GM10248 (cell line): ENCODE measurements at places on chromosomes 16 and 17.

DNA sequence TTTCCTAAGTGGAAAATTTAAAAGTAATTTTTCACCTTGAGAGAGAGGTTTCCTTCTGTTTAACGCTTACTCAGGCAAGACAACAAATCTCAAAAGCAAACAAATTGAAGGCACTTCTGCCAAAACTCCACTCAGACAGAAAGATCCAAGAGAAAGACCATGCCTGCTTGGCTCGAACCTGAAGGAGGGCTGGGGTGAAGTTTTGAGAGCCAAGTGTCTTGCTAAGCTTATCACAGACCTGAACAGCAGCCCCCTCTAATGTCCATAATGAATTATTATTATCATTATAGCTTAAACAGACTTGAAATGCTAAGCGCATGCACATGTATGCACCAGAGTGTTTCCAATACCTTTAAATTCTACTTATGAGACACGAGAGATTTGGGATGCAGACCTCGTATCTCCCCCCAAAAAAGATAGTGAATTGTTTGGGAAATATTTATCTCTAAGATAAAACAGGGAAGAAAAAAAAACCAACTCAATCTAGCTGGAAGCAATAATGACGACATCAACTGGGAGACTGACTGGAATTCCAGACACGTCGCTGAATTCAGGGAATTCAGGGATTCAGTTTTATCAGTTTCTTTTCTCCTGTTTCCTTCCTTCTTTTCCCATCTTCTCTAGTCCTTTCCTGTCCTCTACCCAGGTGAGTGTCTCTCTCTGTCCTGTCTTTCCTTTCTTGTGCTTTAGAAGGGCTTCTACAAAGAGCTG is 473.2 kb downstream of the RBFOX1 start:
- no peak for DNase-seq

GRCh38 chr17:75785016-75785890 is 647 bp downstream of the UNK start:
- DNase-seq = peak; percentile 84

DNA sequence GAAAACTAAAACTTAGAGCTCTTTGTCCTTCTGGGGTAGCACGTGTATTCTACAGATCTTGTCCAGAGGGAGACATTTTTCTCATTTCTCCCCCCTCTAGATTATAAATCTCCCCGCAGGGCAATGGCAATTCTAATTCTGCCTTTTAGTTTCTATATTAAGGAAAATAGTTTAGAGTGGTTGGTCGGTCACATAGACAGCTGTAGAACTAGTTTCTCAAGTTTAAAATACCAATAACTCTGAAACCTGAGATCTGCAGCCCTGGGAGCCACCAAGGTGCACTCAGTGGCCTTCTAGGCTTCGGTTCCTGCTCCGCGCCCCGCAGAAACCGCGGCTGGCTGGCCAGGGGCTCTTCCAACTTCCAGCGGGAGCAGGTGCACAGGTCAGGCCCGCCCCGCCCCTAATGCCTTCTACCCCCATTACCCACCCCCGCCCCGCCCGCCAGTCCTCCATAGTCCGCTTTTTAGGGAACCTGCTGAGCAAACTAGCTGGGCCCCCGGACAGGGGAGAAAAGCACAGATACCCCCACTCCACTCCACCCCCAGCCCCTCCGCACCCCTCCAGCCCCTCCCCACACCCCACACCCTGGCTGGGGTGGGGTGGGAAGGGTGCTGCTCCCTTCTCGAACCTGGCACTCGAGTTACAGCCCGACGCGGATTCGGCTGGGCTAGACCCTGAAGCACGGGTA is 431 bp downstream of the SLFN11 start:
- peak; percentile 45 for DNase-seq

DNA sequence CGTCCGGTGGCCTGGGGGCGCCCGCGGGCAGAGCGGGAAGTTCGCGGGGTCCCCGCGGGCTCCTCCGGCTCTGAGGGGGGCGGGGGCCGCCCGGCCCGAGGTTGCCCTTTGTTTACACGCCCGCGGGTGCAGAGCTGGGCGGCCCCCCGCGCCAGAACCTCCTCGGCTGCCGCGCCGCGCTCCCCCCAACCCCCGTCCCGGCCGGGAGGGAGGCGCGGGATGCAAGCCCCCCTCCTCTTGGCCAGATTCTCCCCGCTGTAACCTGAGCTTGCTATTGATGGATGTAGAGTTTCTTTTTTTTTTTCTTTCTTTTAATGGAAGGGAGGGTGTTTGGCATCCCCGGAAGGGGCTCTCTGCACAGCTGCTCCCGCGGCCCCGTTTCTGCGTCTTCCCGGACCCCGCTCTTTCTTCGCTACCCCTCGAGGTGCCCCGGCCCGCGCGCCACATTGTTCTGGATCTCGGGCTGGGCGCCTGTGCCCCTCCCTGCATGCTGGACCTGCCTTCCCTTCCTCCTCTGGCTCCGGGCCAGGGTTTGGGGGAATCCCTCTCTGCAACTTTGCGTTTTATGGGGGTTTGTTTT is 646 bp downstream of the CBX2 start:
- peak; percentile 41 for DNase-seq

- DNase-seq = no peak
These were observed 796 bp downstream of the NPB start for GRCh38 chr17:81902653-81903414.

GRCh38 chr16:17557949-17558348 is 87.2 kb upstream of the XYLT1 start:
- DNase-seq = no peak

DNA sequence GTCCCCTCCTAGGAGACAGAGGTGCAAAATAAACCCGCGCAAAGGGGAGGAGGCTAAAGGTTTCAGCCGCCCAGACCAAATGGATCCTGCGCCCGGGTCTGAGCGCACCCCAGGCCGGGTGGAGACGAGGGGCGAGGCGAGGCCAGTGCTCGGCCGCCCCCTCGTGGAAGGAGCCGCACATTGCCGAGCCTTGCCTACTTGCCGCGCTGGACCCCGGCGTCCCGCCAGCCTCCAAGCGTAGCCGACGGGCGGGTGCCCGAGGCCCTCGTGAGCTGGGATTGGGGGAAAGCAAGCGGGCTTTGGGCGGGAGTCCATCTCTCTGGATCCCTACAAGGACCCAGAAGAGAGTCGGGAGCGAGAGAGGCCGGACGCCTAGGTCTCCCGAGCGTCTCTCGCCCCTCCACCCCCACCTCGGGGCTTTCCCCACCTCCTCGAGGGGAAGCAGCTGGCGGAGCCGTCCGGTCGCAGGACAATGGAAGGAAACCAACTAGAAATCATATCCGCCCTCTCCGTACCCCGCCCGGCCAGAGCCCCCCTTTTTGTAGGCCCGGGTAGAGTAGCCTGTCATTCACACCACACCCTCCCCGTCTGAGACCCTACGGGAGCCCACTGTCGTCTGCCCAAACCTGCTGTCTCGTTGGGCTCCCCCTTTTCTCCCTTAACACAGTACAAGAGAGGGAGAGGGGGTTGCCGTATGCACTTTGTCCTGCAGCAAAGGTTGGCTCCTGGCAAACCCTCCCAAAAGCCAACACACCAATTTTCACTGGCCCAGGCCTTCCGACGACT is 664 bp upstream of the BCL6B start:
- peak; percentile 86 for DNase-seq

DNA sequence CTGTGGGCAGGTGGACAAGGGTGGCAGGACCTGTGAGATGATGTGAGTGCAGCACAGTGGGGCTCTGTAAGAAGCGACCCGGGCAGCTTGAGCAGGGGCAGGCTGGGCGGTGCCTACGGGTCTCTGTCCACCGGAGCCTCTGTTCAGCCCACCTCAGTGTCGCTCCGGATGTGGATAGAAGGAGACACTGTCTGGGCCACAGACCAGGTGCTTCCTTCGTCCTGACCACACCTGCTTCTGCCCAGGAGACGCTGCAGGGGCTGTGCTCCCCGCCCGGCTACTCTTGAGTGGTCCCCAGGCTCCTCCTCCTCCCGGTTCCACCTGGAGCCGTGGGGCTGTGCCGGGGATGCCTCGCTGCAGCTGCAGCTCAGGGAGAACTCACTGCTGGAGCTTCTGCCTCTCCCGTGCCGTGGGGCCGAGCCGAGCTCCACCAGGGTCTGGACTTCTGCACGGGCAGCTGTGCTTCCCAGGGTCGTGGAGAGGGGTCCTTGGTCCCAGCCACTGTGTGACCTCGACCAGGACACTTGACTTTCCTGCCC is 21.5 kb downstream of the METRNL start:
- no peak for DNase-seq

- DNase-seq = no peak
These were observed 21.6 kb upstream of the METRNL start for GRCh38 chr17:83057793-83058265.

GRCh38 chr17:79811868-79812352 is 15.0 kb upstream of the CBX8 start:
- no peak for DNase-seq

DNA sequence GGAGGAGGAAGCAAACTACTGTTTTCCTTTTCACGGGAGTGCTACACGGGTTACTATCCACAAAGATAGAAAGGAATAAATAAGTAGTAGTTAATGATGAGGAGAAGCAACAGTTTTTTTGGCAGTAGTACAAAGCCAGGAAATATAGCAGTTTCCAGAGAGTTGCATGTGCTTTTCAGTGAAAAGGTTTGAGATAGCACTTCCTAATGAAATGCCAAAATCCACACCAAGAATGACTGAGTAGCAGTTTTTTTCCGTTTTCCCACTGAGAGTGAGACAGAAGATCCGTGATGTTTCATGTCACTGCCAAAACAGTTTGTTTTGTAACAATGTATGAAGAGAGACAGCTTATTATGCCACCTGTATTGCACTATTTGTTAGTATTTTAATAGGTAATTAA is 129.1 kb downstream of the STX8 start:
- DNase-seq = no peak

- DNase-seq = no peak
These were observed 55.5 kb upstream of the IL34 start for GRCh38 chr16:70590722-70591415.

GRCh38 chr16:71594000-71594646 is 17.2 kb upstream of the TAT start:
- no peak for DNase-seq

DNA sequence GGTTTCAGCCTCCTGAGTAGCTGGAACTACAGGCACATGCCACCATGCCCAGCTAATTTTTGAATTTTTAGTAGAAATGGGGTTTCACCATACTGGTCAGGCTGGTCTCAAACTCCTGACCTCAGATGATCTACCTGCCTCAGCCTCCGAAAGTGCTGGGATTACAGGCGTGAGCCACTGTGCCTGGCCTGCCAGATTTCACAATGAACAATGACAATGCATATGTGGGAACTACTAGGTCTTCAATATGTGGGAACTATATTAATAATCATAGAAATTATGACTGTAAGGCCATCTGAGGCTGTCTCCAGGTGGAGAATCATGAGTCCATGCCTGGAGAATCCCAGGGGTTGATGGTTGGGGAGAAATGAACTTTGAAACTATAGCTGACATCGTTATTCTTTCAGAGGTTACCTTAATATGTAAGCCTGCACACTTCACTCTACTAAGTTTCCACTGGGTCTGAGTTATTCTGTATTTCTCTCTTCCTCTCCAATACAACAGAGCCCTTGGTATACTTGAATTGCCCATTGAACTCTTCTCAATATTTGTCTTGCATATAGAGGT is 7.2 kb upstream of the DRC7 start:
- no peak for DNase-seq

DNA sequence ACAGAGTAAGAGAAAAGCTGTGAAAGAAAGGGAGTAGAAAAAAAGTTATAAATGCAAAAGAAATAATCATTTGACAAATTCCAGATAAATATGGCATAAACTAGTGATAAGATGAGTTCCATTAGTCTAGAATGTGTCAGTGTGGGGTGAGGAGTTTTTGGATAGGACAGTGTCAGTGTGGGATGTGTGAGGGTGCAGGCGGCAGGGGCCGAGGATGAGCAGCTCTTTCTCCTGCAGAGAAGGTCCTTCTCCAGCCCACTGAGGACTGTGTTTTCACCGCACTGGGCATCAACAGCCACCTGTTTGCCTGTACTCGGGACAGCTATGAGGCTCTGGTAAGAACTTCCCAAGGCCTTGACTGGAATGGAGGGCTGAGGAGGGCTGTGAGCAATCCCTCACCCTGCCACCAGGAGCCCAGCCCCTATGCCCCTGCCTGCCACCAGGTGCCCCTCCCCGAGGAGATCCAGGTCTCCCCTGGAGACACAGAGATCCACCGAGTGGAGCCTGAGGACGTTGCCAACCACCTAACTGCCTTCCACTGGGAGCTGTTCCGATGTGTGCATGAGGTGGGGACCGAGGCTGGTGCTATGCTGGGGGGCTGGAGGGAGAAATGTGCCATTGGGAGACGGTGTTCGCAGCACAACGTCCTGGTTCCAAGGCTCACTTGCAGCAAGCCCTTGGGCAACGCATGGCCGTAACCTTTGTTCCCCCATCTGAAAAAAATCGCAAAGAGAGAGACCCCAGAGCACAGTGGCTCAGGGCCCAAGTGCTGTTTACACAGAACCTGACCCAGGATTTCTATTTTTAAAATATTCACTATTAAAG is 13.1 kb downstream of the RAPGEFL1 start:
- DNase-seq = peak; percentile 45

GRCh38 chr16:89003831-89004208 is 26.8 kb upstream of the CBFA2T3 start:
- no peak for DNase-seq

DNA sequence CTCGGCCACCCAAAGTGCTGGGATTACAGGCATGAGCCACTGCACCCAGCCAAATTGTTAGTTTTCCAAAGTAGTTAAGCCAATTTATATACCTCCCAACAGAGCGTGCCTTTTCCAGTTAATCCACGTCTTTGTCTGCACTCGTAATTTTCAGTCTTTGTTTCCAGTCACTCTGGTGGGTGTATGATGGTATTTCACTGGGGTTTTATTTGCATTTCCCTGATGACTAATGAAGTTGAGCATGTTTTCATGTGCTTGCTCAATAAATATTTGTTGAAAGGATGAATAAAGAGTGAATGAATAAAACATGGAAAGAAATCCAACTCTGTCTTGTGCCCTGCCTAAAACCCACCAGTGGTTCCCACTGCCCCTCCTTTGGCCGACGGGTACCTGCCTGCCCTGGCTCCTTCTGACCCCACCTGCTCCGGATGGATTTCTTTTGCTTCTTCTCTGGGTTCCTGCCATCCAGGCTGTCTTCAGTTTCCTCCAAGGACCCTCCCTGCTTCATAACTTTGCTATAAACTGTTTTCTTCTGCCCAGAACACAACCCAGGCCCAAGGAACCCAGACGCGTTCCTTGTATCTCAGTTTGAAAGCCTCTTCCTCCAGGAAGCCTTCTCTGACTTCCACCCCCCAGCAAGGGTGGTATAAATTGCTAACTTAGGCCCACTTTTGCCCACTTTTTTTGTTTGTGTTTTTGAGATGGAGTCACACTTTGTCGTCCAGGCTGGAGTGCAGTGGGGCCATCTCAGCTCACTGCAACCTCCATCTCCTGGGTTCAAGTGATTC is 3.0 kb upstream of the ABCC1 start:
- no peak for DNase-seq
